Diencephalon (tissue), 1 donor: ENCODE measurements at places on chromosomes 3 and 15. TPM values are rescaled to one million over a fixed set of nuclear protein-coding genes. Genes with fewer than 3 reads are reported as not detected.

The PPP2R3A gene
- total RNA-seq, result 26.1 TPM

The FBXL2 gene
- total RNA-seq, result 82.8 TPM

The MESP1 gene
- total RNA-seq, result 2.5 TPM

The RSRC1 gene
- total RNA-seq, result 63.2 TPM

The PFN2 gene
- total RNA-seq, result 671 TPM

The RPL39L gene
- total RNA-seq, result 14.5 TPM

The CFAP91 gene
- 12.9 TPM for total RNA-seq

The GPR149 gene
- total RNA-seq, result 22.1 TPM

The SMCO1 gene
- not detected for total RNA-seq

The SYNM gene
- 14.8 TPM for total RNA-seq

The CCR9 gene
- total RNA-seq, result not detected

The NAA50 gene
- 73.6 TPM for total RNA-seq

The GHRL gene
- total RNA-seq, result not detected

The MTHFS gene
- total RNA-seq, result 17.1 TPM

The NOX5 gene
- total RNA-seq, result 0.23 TPM

The PLAAT1 gene
- 13.6 TPM for total RNA-seq

The SLC24A5 gene
- 0.92 TPM for total RNA-seq

The FRG2C gene
- not detected for total RNA-seq

The FBXO40 gene
- not detected for total RNA-seq

The ANKRD34C gene
- 0.92 TPM for total RNA-seq

The CCR8 gene
- total RNA-seq, result not detected

The OR5H15 gene
- not detected for total RNA-seq

The DUOXA2 gene
- not detected for total RNA-seq

The SCN11A gene
- total RNA-seq, result 0.46 TPM

The GP5 gene
- total RNA-seq, result under 0.01 TPM

The AMOTL2 gene
- total RNA-seq, result 42.9 TPM

The SPINK8 gene
- total RNA-seq, result not detected

The CYP1A2 gene
- not detected for total RNA-seq

The ITPKA gene
- 0.69 TPM for total RNA-seq

The SLC6A11 gene
- total RNA-seq, result 108 TPM

The CHRM5 gene
- total RNA-seq, result 10.6 TPM

The CA12 gene
- 13.8 TPM for total RNA-seq

The GOLGA8S gene
- total RNA-seq, result 0.23 TPM

The CD80 gene
- total RNA-seq, result under 0.01 TPM

The PTPRG gene
- 104 TPM for total RNA-seq

The SPG21 gene
- 55.8 TPM for total RNA-seq

The RBPMS2 gene
- 0.46 TPM for total RNA-seq

The PPP1R2 gene
- total RNA-seq, result 121 TPM
